ENCODE measurements at places on chromosomes 6 and 20.

- peak; percentile 54 for DNase-seq
These were observed 197.7 kb downstream of the FAXC start for GRCh38 chr6:99151634-99152346.

GRCh38 chr6:78222226-78222625 is 569.4 kb downstream of the MEI4 start:
- DNase-seq = no peak

- DNase-seq = no peak
These were observed 42.1 kb downstream of the PHACTR3 start for GRCh38 chr20:59646487-59646886.

DNA sequence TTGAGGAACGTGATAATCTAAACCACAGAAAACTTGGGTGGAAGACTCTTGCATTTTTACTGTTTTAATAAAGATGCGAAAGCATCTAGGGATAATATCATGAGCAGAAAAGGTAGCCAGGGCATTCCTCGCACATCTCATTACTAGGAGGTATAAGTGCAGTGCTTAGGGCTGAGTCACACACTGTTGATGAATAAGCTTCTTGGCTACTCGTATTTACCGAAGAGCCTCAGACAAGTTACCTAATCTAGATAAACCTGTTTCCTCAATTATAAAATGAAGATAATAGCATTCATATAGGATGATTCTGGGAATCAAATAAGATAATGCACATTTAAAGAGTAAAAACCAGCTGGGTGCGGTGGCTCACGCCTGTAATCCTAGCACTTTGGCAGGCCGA is 780 bp upstream of the KIAA0319 start:
- DNase-seq = no peak

DNA sequence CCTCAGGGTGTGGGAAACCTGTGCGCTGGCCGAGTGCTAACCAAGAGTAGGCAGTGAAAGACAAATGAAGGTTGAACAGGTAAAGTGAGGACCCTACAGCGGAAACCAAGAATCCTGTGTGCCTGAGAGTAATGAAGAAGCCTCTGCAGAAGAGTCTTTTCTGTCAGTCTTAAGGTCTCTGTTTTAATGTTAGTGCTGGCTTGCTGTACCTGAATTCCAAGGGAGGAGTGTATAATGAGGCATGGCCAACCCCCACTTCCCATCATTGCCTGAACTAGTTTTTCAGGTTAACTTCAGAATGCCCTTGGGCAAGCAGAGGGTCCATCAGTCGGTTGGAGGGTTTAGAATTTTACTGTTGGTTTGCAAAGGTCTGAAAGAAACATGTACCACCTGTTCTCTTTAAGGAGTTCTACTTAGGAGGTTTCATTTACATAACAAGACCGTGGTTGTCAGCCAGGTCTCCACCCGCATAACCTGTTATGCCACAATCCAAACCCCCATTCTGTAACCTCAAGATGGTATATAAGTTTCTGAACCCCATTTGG is 589 bp upstream of the PDCD2 start:
- DNase-seq = no peak

- DNase-seq = no peak
These were observed 57.5 kb upstream of the FUCA2 start for GRCh38 chr6:143569040-143569439.

DNA sequence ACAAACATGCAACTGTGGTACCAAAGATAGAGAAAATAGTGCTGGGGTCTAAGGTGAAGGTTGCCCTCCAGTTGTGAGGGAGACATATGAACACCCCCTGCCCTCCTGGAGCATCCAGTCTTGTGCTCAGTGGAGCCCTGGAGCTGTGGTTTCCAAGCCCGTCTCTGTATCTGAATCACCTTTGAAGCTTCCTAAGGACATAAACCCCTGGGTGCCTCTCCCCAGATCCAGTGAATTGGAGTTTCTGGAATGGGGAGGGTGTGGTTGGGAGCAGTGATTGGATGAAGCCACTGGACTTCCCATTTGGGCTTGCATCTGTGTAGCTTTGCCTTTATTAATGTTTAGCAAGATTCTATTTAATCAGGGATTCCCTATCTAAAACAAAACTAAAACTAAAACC is 22.4 kb upstream of the E2F3 start:
- DNase-seq = no peak

DNA sequence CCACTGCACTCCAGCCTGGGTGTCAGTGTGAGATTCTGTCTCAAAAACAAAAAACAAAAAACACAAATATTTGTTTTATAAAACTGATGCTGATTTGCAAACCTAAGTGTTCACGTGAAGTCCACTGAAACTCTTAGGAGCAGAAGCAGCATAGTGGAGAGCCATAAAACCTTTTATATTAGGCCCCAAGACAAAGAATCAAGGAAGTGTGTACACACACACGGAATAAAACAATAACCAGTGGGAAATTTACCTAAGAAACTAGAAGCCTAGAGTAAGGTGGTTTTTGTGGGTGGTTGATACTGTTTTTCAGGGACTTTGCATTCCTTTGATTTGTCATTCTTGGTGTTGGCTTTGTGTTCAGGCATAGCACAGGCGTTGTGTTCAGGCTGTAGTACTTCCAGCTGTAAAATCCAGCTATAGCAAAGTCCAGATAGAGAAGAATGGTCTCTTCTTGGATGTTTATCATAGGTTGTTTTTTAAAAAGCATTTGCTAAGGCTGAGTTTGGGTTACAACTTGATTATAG is 61.3 kb downstream of the ATRN start:
- DNase-seq = no peak

DNA sequence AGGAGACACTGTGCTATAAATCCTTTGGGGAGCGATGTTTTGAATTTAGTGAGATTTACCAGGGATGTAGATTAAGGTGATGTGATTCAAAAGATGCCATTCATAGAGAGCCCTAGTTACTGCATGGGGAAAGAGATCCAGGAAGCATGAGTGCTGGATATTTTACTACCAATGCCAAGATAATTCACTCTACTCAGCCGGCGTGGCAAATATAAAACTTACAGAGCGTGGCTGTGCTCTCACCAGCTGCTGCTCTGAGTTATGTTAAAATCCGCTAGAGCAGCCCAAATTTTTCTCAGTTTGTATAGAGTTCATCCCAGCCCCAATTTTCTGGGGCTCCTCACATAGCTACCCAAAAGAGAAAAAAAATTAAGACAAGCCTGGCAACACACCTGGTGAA is 48.6 kb downstream of the BFSP1 start:
- no peak for DNase-seq

- no peak for DNase-seq
These were observed 362.9 kb downstream of the ZFAND3 start for GRCh38 chr6:38182426-38182825.

DNA sequence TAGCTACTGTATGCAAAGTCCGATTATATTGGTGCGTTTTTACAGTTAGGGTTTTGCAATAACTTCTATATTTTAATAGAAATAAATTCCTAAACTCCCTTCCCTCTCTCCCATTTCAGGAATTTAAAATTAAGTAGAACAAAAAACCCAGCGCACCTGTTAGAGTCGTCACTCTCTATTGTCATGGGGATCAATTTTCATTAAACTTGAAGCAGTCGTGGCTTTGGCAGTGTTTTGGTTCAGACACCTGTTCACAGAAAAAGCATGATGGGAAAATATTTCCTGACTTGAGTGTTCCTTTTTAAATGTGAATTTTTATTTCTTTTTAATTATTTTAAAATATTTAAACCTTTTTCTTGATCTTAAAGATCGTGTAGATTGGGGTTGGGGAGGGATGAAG is 13.7 kb upstream of the PLCG1 start:
- no peak for DNase-seq

DNA sequence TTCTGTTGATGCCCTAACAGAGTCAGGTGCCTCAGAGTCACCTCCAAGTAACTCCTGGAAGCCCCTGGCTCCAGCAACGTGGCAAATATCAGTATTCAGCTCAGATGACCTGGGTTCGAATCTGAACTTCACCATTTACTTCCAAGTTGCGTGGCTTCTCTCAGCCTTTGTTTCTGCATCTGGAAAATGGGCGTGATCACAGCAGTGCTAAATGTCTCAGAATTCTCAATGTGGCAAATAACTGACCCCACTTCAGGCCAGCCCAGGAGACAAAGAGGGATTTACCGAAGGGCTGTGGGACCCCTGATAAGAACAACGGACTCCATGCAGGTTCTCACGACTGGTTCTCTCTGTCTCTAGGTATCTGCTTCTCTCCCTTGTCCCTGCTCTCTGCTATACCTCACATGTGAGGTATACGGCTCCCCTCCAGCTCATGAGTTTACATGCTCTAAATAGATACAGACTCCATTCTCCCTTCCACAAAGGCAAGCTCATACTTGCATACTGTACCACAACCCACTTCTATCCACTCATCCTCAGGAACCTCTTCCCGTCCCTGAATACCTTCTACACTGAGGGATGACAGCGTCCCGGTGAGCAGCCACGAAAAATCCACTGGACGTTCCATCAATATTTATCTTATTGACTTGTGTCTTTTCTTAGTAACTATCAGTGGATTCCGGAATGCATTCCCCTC is 84.1 kb downstream of the SNX5 start:
- no peak for DNase-seq

DNA sequence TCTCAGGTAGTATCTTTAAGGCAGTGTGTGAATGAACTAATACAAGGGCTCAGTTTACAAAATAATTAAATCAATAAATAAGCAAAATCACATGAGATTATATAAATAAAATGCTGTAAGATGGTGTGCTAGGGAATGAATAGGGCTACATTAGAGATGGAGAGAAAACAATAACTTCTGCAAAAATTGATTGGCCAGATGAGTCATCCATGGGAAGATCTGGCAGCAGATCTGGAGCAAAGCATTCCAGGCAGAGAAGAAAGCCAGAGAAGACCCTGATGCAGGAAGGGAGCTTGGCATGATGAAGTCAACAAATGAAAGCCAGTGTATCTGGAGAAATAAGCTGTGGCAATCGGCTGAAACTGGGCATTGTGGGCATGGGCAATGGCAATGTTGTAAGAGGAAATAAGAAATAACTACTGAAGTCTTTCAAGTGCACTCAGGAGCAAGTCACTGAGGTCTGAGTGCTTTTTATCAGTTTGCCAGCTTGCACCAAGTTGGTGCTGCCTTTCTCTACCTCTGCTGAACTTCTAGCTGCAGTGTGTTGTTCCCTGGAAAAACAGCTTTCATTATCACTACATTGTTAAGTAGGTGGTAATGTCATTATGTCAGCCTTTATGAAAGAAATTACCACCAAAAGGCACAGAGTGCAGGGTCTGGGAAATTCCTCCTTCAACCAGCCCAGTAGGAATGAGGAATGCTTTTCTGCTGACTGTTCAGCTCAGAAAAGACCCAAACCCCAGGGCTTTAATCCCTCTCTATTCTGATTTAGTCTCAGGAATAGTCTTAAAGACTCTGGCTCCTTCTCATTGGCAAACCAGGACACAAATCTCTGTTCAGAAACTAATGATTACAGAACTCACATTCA is 231.6 kb downstream of the HTR1B start:
- no peak for DNase-seq

DNA sequence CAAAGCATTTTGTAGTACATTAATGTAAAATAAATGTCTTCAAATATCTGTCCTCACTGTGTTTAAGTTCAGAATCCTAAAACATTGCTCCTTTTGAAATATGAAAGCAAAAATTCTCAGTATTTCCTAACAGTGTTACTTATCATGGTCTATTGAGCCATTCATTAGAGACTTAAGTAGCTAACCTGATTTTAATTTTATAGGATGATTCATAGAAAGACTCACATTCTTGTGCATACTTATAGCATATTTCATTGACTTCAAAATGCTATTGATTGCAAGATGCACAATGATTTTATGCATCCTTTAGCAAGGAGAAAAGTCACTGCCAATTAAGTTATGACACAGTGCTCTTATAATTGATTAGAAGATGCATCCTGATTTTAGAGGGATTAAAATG is 85.7 kb downstream of the HIVEP1 start:
- DNase-seq = no peak

- DNase-seq = no peak
These were observed 9.8 kb downstream of the NEDD9 start for GRCh38 chr6:11222385-11223277.

GRCh38 chr6:82957171-82957867 is 108.3 kb downstream of the UBE3D start:
- DNase-seq = no peak

DNA sequence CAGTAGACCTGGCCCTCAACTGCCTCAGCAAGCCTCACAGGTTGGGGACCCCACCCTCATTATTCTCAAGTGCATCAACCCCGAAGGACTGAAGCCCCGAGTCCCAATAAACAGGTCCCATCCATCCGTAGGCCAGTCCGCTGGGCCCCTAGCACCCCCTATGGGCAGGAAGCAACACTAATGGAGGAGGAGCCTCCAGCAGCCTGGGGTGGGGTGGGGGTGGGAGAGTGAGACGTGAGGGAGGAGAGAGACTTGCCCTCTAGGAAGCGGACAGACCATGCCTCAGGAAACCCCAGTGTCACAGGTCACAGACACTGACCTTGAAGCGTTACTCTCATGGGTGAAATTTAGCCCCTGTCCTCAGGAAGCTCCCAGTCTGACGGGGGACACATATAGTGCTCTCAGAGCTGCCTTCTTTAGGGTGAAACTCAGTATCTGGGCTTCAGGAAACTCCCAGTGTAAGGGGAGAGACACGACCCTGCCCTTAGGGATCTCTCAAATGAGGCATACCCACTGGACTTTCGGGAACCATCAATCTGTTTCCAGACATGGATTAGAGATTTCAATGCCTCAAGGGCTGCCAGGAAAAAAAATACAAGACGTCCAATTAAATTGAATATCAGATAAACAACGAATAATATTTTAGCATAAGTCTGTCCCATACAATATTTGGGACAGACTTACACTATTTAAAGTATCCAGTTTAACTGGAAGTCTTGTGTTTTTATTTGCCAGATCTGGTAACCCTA is 125.8 kb downstream of the MRPL14 start:
- peak; percentile 7 for DNase-seq

- DNase-seq = peak; percentile 20
These were observed 46.8 kb upstream of the SLCO4A1 start for GRCh38 chr20:62595491-62595890.

DNA sequence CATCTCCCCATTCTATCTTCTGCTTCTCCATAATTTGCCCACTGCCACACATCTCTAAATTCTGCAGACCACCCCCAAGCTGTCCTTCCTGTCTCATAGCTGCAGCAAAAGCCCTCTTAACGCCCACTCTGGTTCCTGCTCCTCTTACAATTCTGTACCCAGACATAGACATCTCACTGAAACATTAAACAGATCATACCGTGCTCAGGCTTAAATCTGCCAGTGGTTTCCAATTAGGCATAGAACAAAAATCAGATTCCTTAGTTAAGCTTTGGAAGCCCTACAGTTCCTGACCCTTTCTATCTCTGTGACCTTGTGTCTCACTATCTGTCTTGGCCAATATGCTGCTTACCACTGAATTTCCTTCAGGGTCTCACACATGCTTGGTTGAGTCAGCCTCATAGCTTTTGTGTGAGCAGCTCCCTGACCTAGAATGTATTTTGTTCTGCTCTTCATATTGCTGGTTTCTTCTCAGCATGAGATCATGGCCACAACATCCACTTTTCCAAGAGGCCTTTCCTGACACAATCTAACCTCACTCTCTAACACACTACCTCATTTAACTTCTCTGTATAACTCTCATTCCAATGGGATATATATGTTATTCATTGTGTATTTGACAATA is 749.7 kb downstream of the MAFB start:
- DNase-seq = no peak

GRCh38 chr6:99894815-99895214 is 99.2 kb downstream of the MCHR2 start:
- DNase-seq = no peak
